NCI-H510A (cell line): ENCODE measurements at places on chromosomes 1 and 21.

- no peak for DNase-seq
These were observed 130.4 kb downstream of the ATP1B1 start for GRCh38 chr1:169236880-169237279.

DNA sequence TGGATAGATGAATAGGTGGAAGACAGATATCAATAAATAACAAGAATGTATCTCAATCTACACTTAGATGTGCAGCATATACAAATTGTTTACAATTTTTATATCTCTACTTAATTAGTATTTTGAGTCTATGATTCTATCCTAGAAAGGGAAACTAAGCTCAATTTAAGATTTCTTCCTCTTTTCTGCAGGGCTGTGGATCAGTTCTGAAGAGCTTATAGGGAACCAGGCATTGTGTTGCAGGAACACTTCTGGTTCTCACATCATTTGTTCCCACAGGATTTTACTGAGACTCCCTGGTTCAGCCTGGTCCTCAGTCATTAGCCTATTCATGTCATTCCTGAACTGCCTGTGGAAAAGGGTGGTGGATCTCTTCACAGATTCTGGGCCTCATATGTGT is 105.8 kb downstream of the TNFSF18 start:
- no peak for DNase-seq

DNA sequence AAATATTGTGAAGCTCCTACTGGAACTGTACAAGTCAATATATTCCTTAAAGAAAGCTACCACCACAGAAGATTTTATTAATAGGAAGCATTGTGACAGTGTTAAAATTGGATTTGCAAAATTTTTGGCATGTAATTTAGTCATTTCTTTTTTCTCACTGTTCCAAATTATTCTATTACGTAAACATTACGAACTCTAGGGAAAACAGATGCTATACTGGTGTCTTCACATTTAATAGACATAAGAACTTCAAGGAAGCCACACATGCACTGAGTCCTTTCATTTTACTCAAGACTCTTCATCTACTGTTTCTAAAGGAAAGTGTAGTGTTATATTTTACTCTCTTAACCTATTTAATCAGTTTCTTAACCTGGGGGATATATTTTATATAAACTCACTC is 135.4 kb downstream of the HMCN1 start:
- DNase-seq = no peak

DNA sequence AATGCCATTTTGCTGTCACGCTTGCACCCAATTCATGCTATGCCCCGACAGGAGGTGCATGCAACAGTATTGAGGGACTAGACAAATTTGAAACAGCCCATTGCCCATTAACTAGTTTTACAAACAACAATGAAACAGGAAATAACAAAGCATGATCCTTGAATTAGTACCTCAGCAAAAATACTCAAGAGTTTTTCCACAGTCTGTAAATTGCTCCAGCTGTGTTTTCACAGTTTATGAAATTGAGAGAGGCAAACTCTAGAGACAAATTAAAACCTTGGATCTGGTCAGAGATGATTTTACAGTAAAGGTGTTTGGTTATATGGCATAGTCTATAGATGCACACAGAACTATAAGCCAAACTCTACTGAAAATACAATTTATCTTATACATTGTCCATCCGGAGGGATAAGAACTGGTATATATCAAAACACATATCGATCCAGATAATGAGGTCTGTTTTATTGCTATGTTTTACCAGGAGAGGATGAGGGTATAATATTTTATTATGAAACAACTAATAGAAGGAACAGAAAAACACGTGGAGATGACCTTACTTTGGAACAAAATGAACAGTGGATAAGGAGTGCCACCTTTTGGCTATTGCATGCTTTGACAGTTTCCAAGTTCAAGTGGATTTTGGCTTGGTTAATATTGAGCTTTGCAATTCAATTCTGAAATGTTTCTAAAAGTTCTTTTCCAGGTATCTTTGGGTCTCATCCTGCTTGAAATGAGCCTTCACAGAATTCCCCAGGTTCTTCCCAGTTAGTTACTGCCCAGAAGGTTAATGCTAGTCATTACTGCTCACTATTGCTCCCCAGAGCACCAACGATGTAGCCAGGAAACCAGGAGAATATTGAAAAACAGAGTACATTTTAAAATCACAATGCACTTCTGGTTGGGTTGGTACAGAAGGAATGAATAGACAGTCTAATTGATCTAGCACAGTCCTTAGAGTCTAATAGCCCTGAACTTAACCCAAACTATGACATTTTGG is 45.7 kb downstream of the ZC3H11B start:
- DNase-seq = no peak

DNA sequence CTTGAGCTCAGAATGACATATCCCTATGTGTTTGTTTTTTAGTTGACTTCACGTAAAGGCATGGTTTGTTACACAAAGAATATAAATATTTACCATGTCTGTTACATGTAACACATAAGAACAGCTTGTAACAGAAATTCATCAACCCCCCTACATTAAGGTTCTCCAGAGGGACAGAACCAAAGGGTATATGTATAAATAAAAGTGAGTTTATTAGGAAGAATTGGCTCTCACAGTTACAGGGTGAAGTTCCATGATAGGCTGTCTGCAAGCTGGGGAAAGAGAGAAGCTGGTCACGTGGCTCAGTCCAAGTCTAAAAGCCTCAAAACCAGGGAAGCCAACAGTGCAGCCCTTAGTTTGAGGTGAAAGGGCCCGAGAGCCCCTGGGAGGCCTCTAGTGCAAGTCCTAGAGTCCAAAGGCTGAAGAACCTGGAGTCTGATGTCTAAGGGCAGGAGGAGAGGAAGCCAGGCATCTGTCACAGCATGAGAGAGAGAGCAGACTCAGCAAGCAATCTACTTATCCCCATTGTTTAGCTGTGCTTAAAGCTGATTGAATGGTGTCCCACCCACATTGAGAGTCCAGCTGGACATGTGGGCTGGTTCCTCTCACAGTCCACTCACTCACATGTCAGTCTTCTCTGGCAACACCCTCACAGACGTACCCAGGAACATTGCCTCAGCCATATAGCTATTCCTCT is 15.8 kb downstream of the THRAP3 start:
- DNase-seq = peak; percentile 25

- DNase-seq = no peak
These were observed 4.4 kb upstream of the PEA15 start for GRCh38 chr1:160200786-160201185.
